ENCODE measurements at places on chromosomes 12 and 14. TPM values are rescaled to one million over a fixed set of nuclear protein-coding genes. Genes with fewer than 3 reads are reported as not detected.

Gene REM2
- total RNA-seq = 0.73 TPM

Gene LRTM2
- total RNA-seq = 0.42 TPM

Gene DLGAP5
- 102 TPM for total RNA-seq

Gene CISTR
- not detected for total RNA-seq

Gene SVOP
- under 0.01 TPM for total RNA-seq

Gene ANO2
- total RNA-seq = 0.76 TPM

Gene ACOT2
- total RNA-seq = 5.2 TPM

Gene OTOGL
- 0.31 TPM for total RNA-seq

Gene BEGAIN
- total RNA-seq = 3.3 TPM

Gene SOCS2
- 138 TPM for total RNA-seq

Gene FICD
- total RNA-seq = 5.7 TPM

Gene KLHL33
- total RNA-seq = not detected

Gene CLEC1B
- not detected for total RNA-seq

Gene MYO1H
- not detected for total RNA-seq

Gene CCDC196
- not detected for total RNA-seq

Gene NDRG2
- total RNA-seq = 33.5 TPM

Gene RACGAP1
- total RNA-seq = 80.6 TPM

Gene TSHR
- not detected for total RNA-seq

Gene HNF1A
- not detected for total RNA-seq

Gene GALNT6
- 37.0 TPM for total RNA-seq

Gene ACYP1
- 26.6 TPM for total RNA-seq

Gene MRPL42
- total RNA-seq = 117 TPM

Gene HOXC6
- not detected for total RNA-seq

Gene OAS2
- total RNA-seq = not detected

Gene EGLN3
- total RNA-seq = 12.3 TPM

Gene ERBB3
- total RNA-seq = 39.8 TPM

Gene PTPRQ
- total RNA-seq = 0.21 TPM

Gene TBPL2
- total RNA-seq = not detected

Gene GPD1
- total RNA-seq = not detected

Gene OASL
- total RNA-seq = not detected

Gene IFNG
- total RNA-seq = not detected

Gene RHOJ
- total RNA-seq = not detected

Gene BHLHE41
- total RNA-seq = 0.14 TPM

Data from H7 (cell line).